ENCODE measurements at places on chromosomes 1 and 21.

- DNase-seq: no peak
These were observed 51.3 kb downstream of the DNAJC6 start for GRCh38 chr1:65360648-65361047.

DNA sequence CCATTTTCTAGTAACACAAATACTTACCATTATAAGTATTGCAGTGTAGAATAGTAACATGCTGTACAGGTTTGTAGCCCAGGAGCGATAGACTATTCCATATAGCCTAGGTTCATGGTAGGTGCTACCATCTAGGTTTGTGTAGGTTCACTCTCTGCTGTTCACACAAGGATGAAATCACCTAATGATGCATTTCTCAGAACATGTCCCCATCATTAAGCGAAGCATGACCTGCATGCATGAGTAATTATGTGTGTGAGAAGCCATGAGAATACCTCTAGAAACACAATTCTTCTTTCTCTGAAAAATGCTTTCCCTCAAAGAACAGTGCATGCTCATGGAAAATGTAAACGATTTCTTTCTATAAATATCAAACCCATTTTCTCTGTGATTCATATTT lies 69.3 kb downstream of the NR5A2 start:
- no peak for DNase-seq

GRCh38 chr1:26684763-26685508 lies 10.9 kb upstream of the ARID1A start:
- DNase-seq: no peak

GRCh38 chr1:24369801-24370200 lies 43.8 kb downstream of the STPG1 start:
- DNase-seq: no peak

DNA sequence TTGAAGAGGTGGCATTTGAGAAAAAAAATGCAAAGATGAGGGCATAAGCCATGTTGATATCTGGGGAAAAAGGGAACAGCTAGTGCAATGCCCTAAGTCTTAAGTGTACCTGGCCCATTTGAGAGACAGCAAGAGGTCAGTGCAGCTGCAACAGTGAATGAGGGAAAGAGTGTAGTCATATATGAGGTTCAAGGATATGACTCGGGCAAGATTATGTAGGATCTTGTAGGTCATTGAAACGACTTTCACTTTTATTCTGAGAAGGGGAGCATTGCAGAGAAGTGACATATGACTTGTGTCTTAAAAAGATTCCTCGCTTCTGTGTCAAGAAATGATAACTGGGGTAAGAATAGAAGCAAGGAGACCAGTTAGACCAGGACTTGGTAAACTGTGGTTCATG lies 31.0 kb downstream of the NTMT2 start:
- DNase-seq: no peak

- no peak for DNase-seq
These were observed 41.9 kb downstream of the WNT9A start for GRCh38 chr1:227905573-227906487.

DNA sequence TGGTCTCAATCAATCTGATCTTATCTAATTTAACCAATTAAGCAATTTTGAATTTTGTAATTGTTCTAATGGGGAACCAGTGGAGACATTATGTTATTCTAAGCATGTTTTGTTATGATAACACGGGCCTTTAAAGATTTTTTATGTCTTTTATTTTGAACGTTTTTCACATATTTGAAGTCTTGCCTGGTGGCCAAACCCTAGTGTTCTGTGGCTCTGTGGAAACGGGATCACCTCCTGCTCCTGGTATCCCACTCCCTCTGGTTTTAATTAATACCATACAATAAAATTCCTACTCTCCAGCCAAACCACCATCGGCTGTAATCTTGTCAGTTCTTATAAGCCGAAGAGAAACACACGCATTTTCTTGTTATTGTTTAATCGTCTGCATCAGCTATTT lies 22.9 kb upstream of the LMO4 start:
- DNase-seq: no peak

- no peak for DNase-seq
These were observed 160.4 kb downstream of the DSCAM start for GRCh38 chr21:40686526-40686925.

DNA sequence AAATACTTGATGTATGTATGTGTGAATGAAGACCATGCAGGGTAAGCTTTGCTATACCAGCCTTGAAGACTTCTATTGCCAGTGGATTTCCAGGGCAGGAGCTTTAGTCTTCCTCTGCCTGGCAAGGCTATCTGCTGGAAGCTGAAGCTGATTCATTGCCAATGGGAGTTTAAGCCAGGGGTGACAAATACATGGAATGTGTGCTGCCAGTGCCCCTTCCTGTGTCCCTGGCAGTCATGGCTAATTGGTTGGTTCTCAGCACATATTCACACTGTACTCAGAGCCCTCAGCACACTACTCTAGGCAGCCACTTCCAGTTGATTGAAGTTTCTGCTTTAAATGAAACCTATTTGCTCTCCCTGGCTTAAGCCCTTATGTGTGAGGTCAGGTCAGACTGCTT lies 1.5 kb downstream of the ZSCAN20 start:
- DNase-seq: no peak

GRCh38 chr1:105636052-105636451 lies 1420.4 kb upstream of the PRMT6 start:
- DNase-seq: no peak

GRCh38 chr1:14426854-14427253 lies 171.6 kb upstream of the KAZN start:
- DNase-seq: no peak

DNA sequence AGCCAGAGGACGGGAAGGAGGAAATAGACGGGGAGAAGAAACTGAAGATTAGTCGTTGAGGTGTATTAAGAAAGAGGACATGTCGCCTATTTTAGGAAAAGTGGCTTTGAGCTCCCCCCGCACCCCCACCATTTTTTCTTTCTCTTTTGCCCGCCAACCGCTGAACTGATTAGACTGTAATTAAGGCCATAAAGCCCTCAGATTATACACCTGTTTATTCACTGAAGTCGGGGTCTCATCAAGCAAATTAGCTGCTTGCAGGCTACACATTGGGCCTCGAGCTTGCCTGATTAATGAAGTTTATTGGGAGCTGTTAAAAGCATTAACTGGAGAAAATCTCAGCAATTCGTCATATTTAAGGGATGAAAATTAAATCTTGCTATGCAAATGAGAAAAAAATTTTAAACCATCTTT lies 119.4 kb upstream of the RRP15 start:
- DNase-seq: no peak

- DNase-seq: no peak
These were observed 97.0 kb downstream of the RASAL2 start for GRCh38 chr1:178190881-178191280.

DNA sequence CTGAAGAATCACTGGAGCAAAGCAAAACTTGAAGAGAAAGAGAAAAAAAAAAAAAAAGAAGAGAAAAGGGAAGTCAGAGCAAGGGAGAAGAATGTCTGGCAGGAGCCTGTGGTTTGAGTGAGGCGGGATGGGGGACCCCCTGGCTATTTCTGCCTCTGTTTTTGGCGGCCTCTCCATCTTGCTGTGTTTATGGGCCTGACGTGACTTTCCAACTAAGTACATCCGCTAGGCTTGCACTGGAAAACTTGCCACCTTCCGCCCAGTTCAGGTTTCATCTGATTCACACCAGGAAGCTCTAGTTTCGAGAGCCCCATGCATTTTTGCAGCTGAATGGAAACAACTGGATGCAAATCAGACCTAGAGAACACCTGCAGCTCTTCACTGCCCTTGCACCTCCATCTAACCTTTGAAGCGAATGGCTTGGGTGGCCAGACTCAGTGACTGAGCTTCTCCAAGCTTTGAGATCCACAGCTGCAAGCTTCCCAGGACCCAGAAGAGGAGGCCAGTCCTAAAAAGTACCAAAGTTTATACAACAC lies 28.0 kb downstream of the TBX15 start:
- no peak for DNase-seq

- no peak for DNase-seq
These were observed at the start of gene ADAMTSL4 for GRCh38 chr1:150548632-150549495. ADAMTSL4 (plus strand) TSS chr1:150549408; CDS start chr1:150552289, 2,881 bp downstream.

GRCh38 chr1:9150582-9151327 lies 21.9 kb upstream of the GPR157 start:
- DNase-seq: no peak

DNA sequence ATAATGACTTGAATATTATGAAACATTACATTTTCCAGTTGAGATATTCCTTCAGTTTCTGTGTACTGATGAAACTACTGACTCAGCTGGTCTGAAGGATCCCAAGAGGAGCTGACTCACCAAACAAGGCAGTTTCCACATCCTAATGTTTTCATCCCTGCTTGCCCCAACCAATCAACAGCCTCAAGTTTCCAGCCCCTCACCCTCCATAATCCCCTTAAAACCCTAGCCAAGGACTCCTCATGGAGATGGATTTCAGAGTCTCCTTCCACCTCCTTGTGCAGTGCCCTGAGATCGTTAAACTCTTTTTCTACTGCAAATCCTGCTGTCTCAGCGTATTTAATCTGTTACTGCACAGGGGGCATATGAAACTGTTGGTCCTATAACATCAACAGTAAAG lies 83.1 kb upstream of the HAO2 start:
- DNase-seq: peak; percentile 47

DNA sequence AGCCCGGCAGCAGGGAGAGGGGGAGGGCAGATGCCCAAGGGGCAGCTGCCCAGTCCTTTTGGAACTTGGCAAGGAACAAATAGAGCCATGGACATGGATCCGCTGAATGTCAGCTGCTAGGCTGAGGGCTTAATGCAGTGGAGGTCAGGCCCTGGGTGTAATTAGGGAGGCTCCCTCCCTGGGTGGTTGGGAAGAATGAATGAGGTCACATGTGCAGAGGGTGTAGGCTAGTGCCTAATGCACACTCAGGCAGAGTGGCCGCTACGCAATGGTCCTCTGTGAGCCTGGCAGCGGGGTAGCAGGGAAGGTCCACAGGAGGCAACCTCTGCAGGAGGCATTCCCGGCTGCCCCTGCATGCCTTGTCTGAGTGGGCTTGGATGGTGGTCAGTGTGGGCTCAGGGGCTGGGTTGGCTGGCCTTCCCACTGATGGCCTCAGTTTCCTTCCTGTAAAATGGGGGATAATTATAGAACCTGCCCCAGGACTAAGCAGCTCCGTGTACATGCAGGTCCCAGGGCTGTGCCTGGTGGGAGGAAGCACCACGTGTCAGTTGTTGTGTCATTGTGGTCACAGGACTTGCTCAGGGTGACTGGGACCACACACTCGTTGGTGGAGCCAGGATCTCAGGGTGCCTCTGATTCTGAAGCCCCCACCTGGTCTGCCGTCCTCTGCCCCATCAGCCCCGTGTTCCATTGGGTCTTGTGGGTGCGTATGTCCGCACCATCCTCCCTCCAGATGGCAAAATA lies 81.6 kb upstream of the ACTL8 start:
- DNase-seq: no peak

DNA sequence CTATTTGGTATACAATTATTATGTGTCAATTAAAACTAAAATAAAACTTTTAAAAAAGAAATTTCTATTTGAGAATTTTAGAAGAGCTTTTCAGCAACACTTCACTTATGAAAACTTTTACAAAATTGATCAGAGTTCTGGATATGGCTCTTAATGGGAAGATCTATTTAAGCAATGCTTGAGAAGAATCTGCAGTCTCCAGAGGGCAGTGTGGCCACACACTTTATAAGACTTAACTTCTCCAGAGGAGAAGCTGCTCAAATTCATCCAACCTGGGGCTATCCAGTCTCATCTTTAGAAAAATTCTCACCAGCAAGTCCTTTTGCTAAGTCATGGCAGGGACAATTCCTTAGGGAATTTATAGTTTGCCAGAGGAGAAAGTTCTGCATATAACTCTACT lies 25.2 kb upstream of the AGO1 start:
- no peak for DNase-seq

GRCh38 chr1:203362720-203363025 lies 11.8 kb upstream of the FMOD start:
- DNase-seq: no peak

DNA sequence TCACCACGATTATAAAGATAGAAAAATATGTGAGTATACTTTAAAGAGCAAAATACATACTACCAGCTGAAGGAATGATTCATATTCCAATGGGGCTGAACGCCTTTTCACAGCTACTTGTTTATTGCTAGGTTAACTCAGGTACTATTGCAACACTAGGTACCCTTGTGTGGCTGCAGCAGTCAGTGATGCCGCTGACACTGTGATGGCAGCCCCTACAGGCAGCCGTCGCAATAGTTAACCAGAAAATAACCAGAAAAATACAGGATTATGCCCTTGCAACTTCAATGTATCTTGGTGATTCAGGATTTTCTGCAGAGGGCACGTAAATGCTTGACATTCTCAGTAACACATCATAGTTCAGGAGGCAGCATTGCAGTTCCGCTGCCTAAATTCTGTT lies 1.6 kb upstream of the MARK1 start:
- DNase-seq: no peak

- no peak for DNase-seq
These were observed 3.9 kb downstream of the RPS6KC1 start for GRCh38 chr1:213054733-213055591.

- DNase-seq: no peak
These were observed 20.2 kb upstream of the GPR137B start for GRCh38 chr1:236122176-236122575.

- no peak for DNase-seq
These were observed 18.8 kb upstream of the ACTRT2 start for GRCh38 chr1:3002349-3003038.

DNA sequence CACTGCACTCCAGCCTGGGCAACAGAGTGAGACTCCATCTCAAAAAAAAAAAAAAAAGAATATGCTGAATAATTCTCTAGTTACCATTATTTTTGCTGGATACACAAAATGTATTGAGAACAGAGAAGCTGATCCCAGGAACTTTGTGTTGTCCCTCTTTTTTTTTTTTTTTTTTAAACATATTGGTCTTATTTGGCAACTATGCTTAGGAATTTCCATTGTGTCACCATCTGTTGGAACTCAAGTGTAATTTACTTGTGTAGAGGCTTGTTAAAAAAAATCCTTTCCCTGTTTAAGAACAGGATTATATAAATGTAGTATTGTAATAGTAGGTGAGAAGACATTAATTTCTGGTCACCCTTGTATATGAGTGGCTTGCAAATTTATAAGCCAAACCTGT lies 28.6 kb downstream of the CAMSAP2 start:
- DNase-seq: no peak

GRCh38 chr21:25127007-25127406 lies 480.3 kb downstream of the MRPL39 start:
- DNase-seq: no peak
